ENCODE measurements at places on chromosomes 2 and 18.
A peak's percentile ranks its signal among the peaks of the same experiment; 100 is the strongest.

DNA sequence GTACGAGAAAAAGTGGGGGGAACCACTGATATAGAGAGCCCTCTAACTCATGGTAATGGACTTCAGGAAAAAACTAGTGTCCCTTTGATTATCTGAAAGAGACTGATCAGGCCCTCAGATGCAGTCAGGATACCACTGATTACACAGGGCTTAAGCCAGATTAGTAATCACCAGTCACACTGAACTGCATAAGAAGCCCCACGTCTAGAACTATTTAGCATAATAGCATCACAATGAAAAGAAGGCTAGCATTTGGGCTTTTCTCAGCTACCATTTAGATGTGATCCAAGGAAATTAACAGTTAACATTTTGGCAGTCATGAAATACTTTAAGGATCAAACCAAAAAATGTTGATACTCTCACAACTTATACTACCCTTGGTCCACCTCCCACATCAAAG lies 813.1 kb upstream of the POU3F3 start:
- no peak for DNase-seq

GRCh38 chr18:59555995-59556659 lies 141.1 kb downstream of the CCBE1 start:
- DNase-seq, result no peak

DNA sequence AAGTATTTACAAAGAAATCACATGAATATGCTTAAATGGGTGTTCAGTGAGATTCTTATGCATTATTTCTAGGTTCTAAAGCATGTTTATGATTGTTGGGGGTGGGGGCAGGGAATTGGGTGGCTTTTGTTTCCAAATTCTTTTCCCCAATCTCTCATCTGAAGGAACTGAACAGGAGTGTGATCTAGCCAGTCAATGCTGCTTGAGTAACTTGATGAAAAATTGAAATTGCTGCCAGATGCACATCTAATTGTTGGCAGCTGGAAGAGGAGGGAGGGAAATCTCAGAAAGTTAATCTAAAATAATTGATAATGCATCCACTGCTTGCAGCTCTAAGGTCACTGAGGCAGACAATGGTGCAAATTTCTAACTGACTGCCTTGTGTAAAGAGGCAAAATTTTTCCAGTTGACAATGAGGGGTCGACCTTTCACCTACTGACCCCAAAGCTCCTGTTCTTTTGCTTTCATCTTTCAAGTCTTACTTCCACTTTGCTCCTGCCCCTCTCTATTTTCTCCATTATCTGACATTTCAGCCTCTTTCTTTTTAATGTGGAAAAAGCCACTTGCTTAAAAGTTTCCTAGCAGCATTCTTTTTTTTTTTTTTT lies 53.3 kb downstream of the IRS1 start:
- DNase-seq, result no peak

GRCh38 chr2:187157046-187157445 lies 291.0 kb downstream of the CALCRL start:
- no peak for DNase-seq

DNA sequence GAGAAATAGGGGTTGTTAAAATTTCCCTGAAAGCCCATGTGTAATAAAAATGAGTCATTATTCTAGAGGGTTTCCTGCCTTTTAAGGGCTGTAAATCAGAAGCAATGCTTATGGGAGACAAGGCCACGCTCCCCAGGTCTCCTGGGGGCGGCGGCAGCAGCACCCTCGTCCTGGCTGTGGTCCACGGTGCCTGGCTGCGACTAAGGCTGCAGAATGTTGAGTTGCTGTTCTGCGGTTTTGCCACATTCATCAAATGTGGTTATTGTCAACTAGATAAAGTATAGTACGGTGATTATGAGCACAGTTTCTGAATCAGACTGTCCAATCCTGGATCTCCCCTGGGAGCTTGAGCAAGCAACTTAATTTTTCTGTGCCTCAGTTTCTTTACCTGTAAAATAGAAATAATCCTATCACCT lies 11.9 kb upstream of the AGFG1 start:
- no peak for DNase-seq

- no peak for DNase-seq
Measured at GRCh38 chr18:58453167-58453808, 175.6 kb downstream of the ALPK2 start.

DNA sequence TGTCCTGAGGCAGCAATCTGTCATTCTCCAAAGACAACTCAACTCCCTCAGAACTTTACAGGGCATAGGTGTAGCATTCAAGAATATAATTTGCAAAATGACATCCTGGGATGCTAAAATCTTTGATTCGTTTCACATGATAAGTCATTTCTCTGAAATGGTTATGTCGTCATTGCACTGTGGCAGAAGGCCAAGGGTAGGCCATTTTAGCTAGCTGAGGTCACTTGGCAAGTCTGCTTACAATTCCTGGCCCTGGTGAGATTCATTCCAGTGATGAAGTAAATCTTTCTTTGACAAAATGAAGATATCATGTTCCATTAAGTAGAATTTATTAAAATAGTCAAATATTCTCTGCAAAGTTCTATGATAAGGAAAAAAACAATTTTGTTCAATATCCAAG lies 1410.3 kb upstream of the LRRTM1 start:
- DNase-seq, result no peak

GRCh38 chr2:3656762-3657721 lies 958 bp upstream of the ALLC start:
- no peak for DNase-seq

DNA sequence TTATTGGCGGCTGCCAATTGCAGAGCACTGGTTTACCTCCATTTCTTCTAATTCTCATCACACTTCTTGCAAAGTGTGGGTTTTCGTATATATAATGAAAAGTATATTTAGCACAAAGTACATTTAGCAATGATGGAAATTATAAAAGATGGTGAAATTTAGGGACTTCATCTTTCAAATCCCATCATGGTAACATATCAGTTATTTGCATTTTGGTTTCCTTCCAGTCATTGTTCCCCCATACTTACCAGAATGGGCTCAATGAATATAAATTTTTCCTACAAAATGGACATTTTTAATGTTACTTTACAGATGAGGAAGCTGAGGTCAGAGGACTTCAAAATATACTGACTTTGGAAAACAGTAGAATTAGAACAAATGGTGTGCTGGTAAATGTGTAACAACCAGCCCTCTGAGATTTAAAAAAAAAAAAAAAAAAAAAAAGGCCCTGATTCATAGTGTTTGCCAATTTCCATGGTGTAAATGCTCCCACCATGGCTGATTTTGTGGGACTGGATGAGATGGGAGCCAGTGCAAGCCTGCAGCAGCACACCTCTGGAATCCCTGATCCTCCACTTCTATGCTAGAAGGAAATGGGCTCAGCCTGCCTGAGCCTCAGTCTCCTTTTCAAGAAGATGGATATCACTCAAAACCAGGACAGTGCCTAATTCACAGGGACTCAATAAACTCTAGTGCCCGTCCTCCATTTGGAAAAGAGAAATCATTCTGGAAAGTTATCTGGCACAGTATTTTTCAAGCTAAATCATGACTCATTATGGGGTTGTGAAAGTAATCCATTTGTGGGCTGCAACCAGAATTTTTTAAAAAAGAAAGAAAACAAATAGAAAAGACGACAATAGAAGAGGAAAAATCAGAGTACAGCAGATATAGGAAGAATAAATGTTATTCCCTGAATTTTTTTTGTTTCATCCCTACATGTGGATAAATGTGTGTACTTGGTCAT lies 34.0 kb downstream of the LBH start:
- DNase-seq, result no peak

DNA sequence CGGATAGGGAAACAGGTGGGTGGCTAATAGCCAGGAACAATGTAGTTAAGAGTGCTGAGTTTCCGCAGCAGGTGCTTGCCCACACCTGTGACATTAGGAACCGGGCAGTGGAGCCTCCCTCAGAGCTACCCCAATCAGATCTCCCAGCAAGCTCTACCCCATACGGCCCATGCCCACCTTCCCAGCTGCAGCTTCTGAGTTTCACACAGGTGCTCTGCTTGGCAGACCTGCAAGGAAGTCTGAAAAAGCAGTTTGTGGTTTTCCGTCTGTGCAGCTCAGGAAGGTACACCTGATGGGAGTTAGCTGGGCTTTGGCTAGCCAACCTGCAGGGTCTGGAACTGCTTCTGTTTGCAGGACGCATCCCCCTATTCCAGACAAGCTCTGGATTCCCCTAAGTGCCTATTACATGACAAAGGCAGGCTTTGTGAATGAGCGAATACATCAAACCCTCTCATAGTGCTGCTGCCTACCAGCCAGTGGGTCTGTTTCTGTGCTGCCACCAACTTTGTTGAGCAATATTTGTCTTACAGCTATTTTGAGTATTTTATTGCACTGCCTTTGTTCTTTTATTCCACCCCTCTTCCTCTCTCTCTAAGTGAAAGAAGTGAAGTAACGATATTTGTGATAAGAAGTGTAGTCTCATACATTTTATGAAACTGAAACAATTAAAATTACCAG lies 24.7 kb upstream of the CEP68 start:
- DNase-seq, result peak; percentile 64

DNA sequence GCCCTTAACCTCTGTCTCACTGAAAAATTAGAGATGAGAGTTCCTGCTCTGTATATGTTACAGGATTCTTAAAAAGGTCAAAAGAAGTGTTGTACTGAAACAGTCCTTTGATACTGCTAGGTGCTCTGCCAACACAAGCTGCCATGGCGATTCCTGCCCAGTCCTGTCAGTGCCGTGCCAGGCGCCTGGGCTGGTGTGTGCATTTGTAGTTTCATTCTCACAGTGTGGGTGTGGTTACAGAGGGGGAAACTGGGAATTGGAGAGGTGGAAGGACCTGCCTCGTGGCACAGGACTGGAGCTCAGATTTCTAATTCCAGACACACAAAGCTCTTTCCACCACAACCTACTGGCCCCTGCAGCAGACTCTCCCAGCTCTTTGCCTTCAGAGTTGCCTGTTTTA lies 122.3 kb upstream of the RAB6C start:
- no peak for DNase-seq

GRCh38 chr2:168220965-168221819 lies 26.2 kb downstream of the STK39 start:
- no peak for DNase-seq

DNA sequence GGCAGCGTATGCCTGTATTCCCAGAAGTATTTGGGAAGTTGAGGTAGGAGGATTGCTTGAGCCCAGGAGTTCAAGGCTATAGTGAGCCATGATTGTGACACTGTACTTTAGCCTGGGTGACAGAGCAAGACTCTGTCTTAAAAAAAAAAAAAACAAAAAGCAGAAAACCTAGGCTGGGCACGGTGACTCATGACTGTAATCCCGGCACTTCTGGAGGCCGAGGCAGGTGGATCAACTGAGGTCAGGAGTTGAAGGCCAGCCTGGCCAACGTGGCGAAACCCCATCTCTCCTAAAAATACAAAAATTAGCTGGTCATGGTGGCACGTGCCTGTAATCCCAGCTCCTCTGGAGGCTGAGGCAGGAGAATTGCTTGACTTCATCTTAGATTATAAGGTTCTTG lies 46.4 kb downstream of the MTA3 start:
- no peak for DNase-seq

DNA sequence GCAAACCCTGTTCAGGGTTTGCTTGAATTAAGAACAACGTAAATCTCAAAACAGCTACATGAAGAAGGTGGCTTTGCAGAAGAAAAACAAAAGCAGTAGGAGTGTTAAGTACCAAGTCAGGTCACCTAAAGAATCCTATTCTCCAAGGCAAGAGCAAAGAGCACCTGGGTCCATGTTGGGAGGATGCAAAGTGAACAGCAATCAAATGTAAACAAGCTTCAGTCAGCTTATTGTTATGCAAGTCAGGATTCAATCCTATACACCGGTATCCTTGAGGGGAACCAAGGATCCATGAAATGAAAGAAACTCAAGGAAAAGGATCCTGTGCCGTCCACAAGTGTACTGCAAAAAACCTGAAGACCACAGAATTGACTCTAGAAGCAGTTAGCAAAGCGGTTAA lies 261.0 kb upstream of the DDX18 start:
- peak; percentile 11 for DNase-seq

DNA sequence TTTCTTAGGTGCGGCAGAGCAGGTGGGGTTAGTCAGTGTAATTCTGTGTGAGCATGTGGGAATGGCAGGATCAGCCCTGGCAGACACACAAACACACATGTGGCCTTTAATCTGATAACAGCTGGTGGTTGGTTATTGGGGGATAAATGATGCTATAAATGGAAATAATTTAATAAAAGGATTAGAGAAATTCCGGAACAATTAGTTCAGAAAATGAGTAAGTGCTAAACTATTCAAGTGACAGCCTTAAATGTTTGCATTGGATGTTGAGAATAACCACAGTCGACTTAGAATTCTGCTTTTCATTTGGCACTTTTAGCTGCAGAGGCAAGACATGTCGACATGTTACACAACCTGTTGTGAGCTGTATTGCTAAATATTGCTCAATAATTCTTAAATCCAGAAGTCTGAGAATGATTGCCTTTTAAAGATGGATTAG lies 7.2 kb downstream of the SMYD1 start:
- no peak for DNase-seq

GRCh38 chr2:59366288-59366687 lies 1125.2 kb upstream of the FANCL start:
- no peak for DNase-seq

DNA sequence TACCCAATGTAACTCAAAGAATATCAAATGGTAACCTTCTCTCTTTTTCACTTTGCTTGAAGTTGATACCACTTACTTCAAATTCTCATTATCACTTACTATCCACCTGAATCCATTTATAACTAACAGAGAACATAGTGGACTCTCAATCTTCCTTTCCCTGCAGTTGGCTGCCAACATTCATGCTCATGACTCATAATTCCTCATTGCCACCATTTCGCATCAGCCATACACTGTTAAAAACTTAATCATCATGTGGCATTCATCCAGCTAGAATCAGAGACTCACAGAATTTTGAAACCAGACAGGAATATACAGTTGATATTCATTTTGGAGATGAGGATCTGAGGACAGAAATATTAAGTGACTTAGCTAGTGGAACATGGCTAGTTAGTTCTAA lies 56.8 kb downstream of the SLC4A10 start:
- DNase-seq, result no peak
